Activated CD4-positive, alpha-beta T cell treated with anti-CD3 and anti-CD28 coated beads, Interleukin-2, amount 50 U/mL, for 48 hours (primary cell): ENCODE measurements at places on chromosomes 7 and 10.
A peak's percentile ranks its signal among the peaks of the same experiment; 100 is the strongest.

DNA sequence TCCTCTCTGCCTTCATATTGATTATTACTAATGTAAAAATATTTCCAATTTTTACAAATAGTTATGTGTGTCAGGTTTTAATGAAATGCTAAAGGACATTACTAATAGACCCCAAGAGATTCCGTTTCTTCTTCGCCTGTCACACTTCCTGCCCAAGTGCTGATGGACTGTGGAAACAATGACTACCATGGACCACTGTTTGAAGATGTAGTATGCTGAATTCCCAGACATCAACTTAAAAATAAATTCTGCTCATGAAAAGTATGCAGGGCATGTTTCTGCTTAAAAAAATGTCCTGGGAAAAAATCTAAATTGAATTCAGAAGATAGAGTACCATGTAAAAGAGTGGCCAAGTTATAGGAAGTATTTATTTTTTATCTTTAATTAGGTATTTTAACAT lies 52.1 kb downstream of the ST7 start:
- no peak for DNase-seq

GRCh38 chr10:129410688-129411392 lies 56.2 kb upstream of the MGMT start:
- DNase-seq, result no peak

DNA sequence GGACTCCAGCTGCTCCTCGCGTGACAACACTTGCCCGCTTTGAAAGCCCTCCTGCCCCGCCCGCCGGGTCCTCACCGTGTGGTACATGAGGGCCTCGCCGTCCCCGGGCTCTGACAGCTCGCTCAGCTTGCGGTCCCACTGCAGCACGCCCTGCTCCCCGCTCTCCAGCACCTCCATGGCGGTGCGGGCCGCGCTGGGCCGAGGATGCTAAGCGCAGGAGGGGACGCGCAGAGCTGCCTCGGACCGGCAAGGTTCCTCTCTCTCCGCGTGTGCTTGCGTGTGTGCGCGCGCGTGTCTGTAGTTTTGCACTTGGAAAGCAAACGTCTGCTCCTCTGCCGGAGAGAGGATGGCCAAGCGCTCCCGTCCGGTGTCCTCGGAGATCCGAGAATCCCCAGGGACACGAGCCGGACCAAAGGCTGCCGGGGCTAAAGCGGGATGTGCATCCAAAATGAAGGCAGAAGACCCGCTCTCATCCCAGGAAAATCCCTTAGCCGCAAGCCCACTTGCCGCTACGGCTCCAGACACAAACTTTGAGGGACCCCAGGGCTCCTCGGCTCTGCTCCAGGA lies at the start of gene CREB3L2:
Gene CREB3L2 (minus strand): TSS at position 558 of the 567 bp plus-strand sequence. CDS start 381 bp downstream, at position 177.
- DNase-seq, result peak; percentile 64

GRCh38 chr10:77571490-77571889 lies 66.1 kb downstream of the KCNMA1 start:
- no peak for DNase-seq

DNA sequence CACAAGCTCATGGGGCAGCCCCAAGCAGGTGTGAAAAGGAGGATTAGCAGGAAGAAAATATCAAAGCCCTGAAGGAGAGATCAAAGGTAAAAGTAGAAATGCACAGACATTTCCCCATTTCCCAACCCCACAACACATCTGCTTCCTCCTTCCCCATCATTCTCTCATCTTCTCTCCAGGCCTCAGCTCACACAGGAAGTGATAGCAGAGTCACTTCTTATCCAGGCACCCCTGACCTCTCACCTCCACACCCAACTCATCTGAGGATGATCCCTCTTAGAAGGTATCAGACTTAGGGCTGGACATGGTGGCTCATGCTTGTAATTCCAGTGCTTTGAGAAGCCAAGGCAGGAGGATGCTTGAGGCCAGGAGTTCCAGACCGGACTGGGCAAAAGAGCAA lies 18.2 kb upstream of the GJC3 start:
- DNase-seq, result no peak

- peak; percentile 56 for DNase-seq
Observed at GRCh38 chr7:127792528-127793342, 140.7 kb downstream of the SND1 start.

DNA sequence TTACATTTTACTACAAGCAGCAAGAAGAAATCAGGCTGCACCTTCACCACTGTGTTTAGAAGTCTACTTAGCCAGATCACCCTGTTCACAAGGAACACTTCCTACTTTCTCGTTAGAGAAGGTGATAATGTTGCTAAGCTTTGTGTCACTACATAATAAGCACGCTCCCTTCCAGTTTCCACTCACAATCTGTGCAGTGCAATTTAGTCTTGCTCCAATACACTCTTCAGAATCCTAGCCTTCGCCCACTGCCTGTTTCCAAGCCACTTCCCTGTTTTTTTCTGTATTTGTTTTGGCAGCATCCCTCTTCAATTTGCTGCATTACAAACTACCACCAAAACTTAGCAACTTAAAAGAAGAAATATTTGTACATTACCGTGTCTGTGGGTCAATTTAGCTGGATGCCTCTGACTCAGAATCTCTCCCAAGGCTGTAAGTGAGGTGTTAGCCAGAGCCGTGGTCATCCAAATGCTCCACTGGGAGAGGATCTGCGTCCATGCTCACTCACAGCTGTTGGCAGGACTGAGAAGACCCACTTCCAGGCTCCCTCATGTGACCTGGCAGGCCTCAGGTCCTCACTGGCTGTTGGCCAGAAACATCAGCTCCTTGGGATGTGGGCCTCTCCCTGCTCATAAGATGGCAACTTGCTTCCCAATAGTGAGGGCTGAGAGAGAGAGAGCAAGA lies 110.4 kb downstream of the PON1 start:
- no peak for DNase-seq

DNA sequence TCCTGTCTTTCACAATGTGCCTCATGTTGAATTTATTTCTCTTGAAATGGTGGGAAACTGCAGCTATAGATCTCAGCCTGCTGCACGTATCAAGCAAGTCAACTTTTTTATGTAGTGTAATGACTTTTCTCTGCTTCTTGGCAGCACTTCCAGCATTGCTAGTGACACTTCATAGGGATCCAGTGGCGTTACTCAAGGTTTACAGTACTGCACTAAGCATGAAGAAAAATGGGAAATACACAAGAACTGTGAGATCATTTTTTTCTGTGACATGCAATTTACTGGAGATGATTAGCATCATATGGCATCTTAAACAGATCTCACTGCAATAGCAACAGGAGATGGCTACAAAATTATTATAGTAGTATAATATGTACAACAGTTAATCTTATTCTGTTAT lies 90.9 kb downstream of the POLR1F start:
- no peak for DNase-seq

GRCh38 chr10:49049660-49050059 lies 65.7 kb downstream of the VSTM4 start:
- DNase-seq, result no peak

DNA sequence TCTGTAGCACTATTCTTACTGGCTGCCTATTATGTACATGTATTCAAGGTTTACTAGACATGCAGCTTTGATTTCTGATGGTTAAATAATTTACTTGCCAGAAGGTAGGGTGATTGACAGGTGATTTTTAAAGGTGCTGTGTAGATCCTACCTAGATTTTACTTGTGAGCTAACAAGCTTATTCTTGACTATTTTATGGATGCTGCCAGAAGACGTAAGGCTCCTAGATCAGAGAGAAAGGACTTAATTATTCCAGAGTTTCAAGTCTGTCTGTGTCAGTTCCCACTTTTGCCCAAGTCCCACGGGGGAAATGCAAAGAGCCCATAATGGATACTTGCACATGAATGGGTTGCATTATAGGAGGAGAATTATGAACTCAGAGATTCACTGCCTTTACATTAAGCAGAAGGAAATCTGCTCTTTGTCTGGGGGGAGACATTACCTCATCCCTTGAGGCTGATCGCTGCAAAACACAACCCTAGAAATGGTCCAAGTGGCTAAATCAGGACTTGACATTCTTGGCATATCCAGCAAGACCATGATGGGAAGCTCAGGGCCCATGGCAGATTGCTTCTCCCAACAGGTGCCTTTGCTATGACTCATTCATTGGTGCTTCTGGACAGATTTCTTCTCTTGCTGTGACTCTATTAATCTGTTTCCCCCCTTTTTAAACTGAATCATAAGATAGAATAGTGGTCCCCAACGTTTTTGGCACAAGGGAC lies 32.1 kb downstream of the GPR158 start:
- no peak for DNase-seq

DNA sequence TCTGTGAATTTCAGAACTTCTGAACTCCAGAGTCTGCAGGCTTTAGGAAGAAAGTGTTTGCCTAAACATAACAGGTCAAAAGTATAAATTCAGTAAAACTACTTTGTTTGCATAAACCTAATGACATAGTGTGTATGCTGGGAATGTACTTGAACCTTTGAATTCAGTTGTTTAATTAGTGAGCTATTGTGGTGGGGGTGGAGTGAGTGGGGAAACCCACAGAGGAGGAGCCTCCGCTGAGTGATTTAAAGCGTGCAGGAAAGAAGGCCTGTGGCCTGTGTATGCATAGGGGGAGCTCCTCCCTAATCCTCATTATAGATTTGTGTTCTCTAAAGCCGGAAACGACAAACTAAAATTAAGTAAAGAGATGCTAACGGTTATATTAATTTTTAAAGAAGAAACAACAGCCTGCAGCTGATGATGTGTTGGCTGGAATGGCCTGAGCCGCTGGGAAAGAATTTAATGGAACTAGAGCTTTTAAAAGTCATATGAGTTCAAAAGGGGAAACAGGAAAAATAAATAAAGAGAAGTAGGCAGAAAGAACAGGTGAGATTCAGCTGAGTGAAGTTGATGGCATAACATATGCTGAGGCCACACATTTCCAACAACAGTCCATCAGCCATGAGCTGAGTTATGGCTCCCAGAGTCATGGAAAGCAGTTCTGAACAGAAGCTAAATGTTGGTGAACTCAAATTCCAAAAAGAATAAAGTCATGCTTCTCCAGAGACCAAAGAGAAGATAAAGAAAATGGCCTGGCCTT lies 595.0 kb downstream of the GRM8 start:
- DNase-seq, result no peak

DNA sequence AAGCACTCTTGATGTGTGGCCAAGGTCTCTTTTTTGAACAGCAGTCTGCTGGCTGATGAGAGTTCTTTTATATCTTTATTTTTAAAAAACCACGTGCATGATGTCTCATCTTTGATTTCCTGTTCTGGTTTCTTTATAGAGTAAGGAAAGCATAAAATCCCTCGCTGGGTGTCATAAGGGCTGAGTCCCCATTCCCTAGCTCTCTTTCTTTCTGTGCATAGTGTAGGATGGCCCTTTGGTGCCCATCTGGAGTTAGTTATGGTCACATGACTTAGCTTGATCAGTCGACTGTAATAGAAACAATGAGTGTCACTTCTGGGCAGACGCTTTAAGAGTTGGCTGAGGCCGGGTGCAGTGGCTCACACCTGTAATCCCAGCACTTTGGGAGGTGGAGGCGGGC lies 38.5 kb downstream of the GHRHR start:
- DNase-seq, result no peak

DNA sequence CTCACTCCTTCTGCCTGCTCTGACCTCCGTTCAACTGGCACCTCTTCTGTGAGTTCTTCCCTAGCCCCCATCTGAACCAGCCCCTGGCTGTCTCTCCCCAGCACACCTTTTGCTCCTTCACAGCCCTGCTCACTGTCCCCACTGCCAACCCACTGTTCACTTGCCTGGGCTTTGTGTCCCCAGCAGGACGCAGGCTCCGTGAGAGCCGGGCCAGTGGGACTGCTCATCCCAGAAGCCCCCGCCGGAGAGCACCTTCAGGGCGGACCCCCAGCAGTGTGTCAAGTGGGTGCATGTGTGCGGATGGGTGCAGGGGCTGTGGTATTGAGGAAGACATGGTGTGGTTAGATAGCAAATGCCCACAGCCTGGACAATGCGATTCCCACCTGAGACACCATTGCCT lies 148.4 kb upstream of the RNF32 start:
- DNase-seq, result no peak

DNA sequence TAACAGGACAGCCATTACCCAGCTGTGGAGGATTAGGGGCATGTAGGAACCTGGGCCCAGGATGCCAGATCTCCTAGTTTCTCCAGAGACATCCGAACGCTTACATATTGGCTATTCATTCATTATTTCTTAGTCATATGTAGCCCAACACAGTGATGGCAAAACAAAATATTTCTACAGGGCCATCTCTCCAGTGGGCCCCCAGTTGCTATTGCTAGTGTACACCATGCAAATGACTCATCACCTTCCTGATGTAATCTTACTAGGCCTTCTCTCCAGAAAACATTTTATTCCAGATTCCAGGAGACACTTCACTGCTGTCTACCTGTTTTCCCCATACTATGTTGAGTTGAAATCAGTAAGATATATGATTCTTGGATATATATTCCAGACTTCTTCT lies 201.7 kb downstream of the PLXDC2 start:
- no peak for DNase-seq

DNA sequence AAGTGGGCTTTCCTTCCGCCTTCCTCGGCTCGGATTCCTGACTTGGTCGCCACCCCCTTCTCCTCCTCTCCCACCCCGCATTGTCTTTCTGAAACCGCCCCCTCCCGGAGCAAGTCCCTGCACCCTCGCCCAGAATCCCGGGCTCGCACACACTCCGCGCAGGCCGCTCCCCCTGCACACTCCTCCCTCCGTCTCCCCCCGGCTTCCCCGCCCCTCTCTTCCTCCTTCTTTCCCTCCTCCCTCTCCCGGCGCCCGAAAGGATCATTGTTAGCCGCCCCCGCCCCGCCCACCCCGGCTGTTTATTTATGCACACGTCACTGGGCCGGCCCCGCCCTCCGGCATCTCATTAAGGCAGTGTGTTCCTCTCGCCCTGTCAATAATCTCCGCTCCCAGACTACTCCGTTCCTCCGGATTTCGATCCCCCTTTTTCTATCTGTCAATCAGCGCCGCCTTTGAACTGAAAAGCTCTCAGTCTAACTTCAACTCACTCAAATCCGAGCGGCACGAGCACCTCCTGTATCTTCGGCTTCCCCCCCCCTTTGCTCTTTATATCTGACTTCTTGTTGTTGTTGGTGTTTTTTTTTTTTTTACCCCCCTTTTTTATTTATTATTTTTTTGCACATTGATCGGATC lies at the start of gene TCF7L2:
Gene TCF7L2 (plus strand): TSS at position 373 of the 633 bp plus-strand sequence. CDS start 510 bp downstream, outside the sequence.
- peak; percentile 51 for DNase-seq

DNA sequence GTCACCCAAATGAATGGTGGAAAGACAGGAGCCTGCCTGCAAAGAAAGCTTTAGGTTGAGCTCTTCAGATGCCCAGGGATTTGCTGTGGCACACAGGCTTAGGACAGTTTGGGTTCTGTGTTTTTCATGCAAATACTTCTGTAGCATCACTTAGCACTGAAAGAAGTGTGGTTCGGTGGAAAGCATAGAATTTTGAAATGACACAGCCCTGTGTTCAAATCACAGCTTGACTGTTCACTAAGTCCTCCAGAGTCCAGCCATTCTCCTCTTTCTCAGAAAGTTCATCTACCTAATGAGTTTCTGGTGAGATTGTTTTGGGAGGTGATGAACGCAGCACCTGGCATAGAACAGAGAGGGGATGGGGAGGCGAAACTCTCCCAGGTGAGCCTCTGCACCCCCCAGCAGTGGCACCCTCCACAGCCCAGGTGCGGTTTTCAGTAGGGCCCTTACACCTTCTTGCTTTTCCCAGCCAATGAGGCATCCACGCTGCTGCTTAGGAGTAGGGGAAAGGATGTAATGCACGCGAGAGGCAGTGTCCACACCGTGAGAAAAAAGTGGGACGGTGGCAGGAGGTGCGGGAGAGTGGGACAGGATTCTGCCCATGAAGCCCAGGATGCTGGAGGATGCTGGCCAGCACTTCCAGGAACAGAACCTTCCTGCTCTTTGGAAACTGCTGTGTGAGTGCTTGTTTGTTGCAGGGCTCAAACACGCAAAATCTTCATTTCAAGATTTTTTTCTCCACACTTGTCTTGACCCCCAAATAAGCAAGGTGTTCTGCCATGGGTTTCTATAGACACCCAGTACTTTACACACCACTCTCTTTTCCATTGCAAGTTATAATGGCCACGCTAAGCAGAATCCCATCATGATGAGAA lies 11.6 kb downstream of the EN2 start:
- no peak for DNase-seq
